ENCODE measurements at places on chromosomes 2 and 18. TPM values are rescaled to one million over a fixed set of nuclear protein-coding genes. Genes with fewer than 3 reads are reported as not detected.
A peak's percentile ranks its signal among the peaks of the same experiment; 100 is the strongest.

DNA sequence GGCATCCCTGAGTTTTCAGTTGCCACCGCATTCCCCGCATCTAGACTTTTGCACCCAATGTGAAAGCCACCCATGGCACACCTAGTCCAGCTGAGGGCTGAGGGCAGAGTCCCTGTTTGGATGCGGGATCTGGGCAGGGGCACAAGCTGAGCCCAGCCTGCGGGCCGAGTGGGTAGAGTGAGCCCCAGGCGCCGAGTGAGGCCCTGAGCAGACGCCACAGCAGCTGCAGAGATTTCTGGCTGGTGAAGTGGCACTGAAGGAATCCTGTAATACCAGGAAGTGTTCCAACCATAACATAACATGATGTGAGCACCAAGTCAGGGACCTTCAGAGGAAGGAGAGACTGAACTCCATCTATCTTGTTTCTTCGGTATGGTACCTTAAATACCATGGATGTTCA is 27.7 kb upstream of the FRZB start:
- H3K27ac ChIP-seq = no peak overlapping the region
- DNase-seq = no peak
- H3K27me3 ChIP-seq = no peaks in the 10 kb centered on the region
- H3K4me3 ChIP-seq = no peak overlapping the region

- H3K4me1 ChIP-seq = no peaks in the 10 kb centered on the region
- H3K27me3 ChIP-seq = no peaks in the 10 kb centered on the region
- no peak overlapping the region for H3K4me3 ChIP-seq
- no peak for DNase-seq
These were observed 66.9 kb upstream of the CYP26B1 start for GRCh38 chr2:72214429-72215143.

- no peak overlapping the region for H3K4me3 ChIP-seq
- H3K27me3 ChIP-seq = peaks cover 79% of the 10 kb centered on the region
- no peak overlapping the region for H3K27ac ChIP-seq
- no peaks in the 10 kb centered on the region for H3K4me1 ChIP-seq
- no peak for DNase-seq
These were observed 10.0 kb upstream of the OTX1 start for GRCh38 chr2:63040586-63040985.

DNA sequence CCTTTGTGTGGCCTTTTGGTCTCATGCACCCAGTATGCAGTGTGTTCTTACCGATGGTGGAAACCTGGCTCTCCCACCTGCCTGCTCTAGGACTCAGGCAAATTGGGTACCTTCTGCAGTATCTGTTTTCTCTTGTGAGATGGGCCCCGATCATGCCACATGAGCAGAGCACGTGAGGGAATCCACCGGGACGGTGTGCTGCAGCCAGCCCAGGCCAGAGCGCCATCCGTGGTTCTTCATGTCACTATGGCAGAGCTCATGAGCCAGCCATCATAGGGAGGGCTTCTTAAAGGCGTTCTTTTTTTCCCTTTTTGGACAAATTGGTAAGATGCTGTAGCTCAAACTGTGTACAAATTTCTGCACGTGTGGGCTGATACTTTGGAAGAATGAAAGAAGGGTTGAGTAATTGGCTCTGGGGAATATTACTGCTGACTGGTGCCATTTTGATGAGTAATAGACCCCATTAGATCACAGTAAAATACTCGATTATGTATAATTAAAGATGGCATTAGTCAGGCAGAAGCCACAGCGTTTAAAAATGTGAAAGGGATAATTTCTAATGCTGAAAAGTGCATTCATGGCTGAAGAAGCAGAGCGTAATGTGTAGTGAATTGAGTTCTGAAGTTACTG is 19.2 kb downstream of the SH3RF3 start:
- H3K27me3 ChIP-seq = no peaks in the 10 kb centered on the region
- H3K4me3 ChIP-seq = no peak overlapping the region
- H3K36me3 ChIP-seq = no peaks in the 10 kb centered on the region

GRCh38 chr18:74613381-74613780 is 15.7 kb downstream of the ZNF407 start:
- H3K4me3 ChIP-seq = no peak overlapping the region
- no peaks in the 10 kb centered on the region for H3K27me3 ChIP-seq
- no peak for DNase-seq
- peaks cover 22% of the 10 kb centered on the region for H3K4me1 ChIP-seq
- H3K27ac ChIP-seq = no peak overlapping the region

DNA sequence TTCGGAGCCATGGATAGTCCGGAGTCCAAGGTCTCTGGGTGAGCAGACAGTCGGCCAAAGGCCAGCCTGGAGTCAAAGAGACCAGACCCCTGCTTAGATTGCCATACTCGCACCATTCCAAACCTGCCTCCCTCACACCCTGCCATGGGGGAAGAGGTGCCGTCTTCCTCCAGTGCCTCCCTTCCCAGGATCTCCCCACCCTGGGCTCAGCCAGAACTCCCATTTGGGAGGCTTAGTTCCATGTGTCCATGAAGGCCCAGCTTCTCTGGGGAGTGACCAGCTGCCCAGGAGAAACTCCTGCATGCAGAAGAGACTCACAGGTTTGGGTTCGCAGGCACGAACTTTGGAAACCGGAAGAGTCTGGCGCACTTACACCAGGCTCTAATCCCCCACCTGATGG is 21.7 kb downstream of the IGFBP5 start:
- peaks cover 48% of the 10 kb centered on the region for H3K36me3 ChIP-seq
- DNase-seq = no peak
- H3K27ac ChIP-seq = no peak overlapping the region
- H3K4me1 ChIP-seq = peaks cover 11% of the 10 kb centered on the region
- no peak overlapping the region for H3K4me3 ChIP-seq

DNA sequence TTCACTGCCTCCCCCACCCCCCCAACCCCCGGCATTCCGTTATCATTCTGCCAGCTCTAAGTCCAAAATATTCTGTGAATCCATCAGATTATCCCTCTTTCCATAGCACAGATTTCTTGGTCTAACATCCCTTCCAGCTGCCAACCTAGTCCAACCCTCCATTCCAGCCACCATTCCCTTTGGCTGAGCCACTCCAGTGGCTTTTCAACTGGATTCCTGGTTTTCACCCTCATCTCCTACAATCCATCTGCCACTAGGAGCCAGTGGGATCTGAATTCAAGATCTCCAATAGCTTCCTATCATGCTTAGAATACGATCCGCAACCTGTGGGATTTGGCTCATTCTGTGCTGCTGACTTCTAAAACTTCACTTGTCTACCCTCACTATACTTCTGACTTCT is 1.2 kb downstream of the DAW1 start:
- no peaks in the 10 kb centered on the region for H3K36me3 ChIP-seq
- H3K4me3 ChIP-seq = no peak overlapping the region
- H3K4me1 ChIP-seq = peaks cover 12% of the 10 kb centered on the region
- H3K27me3 ChIP-seq = peaks cover 43% of the 10 kb centered on the region
- no peak for DNase-seq

GRCh38 chr2:11286323-11286722 is 58.1 kb downstream of the ROCK2 start:
- peaks cover 51% of the 10 kb centered on the region for H3K4me1 ChIP-seq
- H3K27me3 ChIP-seq = no peaks in the 10 kb centered on the region
- DNase-seq = no peak
- peak overlapping the region; percentile 59 for H3K27ac ChIP-seq
- no peak overlapping the region for H3K4me3 ChIP-seq

Gene CD207
- not detected for total RNA-seq
